Foreskin fibroblast (primary cell): ENCODE measurements at places on chromosomes 6 and 20.

DNA sequence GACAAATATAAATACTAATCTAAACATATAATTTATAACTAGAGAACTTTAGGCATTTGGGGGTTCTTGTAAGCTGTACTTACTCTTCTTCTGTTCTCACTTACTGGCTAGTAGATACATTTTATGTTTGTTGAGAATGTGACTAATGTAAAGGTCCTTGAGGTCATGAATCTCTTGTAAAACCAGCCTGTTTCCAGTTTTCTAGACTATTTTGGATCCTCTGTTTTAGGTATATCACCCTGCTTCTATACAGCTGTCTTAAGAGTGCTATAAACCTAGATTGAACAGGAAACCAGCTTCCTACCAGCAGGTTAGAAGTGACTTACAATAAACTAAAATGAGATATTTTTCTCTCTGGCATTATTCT lies 134.2 kb downstream of the PLCB4 start:
- DNase-seq = peak; percentile 36

GRCh38 chr6:142420802-142421201 lies 119.0 kb downstream of the ADGRG6 start:
- DNase-seq = no peak

DNA sequence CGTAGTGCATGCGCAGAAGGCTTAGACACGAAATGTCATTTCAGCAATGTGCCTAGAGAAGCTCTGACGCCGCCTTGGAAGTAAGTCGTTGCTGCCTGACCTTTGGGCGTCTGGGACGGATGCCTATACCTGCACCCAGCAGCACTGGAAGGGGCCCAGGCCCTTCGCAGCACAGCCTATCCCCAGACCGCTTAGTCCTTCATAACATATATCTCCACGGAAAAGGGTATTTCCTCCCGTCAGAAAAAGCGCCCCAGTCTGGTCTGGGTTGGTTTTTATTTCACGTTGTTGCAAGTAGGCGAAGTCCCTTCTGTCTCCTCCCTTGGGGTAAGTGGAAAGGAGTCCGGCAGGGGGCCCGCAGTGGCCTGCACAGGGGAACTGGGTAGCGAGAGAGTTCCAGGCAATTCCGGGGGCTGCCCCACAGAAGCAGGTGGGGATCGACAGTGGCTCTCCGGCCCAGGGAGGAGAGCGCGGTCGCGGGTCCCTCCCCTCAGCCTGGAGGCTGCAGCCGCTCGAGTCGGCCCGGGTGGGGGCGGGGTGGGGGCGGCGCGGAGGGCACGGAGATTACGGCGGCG lies 559 bp upstream of the EYA4 start:
- peak; percentile 41 for DNase-seq

DNA sequence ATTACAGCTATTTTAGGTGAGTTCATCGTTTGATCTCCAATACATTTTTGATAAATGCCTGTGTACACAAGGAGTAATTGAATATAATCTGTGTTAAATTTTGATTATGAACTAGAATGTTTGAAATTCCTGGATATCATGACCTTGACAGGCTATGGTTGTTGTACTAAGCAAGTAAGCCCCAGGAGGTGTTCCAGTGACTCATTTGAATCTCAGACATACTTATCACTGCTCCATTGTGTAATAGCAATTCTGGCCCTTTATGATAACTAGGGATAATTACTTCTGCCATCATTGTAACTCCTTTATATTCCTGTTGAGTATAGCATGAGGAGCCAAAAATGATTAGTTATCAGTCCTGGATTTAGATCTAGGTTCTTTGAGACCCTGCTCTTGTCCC lies 1424.6 kb upstream of the ADGRB3 start:
- DNase-seq = peak; percentile 32

GRCh38 chr20:9424551-9424950 lies 89.8 kb upstream of the LAMP5 start:
- no peak for DNase-seq

GRCh38 chr20:61217848-61218247 lies 34.2 kb upstream of the CDH4 start:
- no peak for DNase-seq

GRCh38 chr6:105867277-105867676 lies 218.9 kb upstream of the PRDM1 start:
- no peak for DNase-seq

DNA sequence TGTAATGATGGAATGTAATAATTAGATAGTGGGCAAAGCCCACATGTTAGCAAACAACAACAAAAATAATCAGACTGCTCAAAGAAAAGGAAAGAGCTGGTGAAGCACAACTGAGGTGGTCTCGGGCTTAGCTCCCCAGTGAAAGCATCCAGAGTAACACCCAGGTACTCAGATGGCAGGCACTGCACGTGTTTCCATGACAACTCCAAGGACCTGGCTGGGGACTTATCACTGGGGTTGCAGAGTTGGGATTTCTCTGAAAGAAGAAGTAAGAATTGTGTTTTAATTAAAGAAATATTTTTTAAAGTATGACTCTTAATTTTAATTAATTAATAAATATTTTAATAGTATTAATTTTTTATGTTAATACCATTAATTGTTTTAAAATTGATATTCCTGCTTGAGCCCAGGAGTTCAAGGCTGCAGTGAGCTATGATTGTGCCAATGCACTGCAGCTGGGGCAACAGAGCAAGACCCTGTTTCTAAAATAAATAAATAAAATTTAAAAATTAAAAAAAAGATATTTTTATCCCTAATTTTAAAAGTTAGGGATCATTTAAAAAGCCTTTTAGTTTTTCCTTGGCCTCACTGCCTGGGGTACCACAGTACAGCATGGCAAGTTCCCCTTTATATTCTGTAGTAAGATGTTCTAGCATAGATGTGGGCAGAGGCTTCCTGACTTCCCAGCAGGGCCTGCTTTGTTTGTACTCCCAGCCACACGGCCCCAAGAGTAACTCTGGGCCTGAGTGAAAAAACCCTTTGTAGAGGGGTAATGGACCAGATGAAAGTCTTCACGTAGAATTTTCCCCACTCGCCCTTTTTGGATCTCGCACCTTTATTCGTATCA lies 42.2 kb upstream of the UST start:
- DNase-seq = no peak

DNA sequence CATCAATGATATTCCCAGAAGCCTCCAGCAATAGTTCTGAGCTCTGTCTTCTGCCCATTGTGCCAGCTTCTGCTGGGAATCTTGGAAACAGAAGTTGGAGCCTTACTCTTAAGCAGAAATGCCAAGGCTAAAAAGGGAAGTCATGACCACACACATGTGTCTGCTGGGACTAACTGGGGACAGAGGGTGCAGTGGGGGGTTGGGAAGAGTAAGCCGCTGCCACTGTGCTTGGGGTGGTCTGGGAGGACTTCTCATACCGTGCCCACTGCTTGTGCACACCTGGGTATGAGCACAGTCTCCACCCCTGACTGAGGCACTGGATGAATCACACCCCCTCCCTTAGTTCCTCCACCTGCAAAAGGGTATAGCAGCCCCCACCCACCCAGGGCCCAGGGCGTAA lies 90.7 kb downstream of the CDC5L start:
- DNase-seq = no peak

DNA sequence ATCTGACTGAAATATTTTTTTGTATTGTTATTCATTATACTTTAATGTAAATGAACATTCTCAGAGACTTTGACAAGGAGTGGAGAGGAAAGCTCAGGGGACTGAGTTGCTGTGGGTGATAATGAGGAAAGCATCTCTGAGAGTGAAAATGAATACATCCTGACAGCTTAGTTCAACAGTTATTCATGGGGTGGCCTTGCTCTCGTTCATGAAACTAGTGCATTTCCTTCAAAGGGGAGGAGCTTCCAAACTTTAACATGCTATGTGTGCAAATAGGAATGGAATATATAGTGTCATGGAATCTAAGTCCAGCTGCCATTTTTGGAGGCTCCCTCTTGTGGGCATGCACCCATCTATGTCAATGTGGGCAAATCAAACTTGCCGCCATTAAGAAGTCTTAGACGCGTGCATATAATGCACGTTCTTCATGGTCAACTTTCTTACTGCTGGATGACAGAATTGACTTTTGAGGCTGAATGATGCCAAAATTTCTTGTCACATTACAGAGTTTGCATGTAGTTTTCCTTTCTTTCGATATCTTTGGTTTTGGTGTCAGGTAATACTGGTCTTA lies 124.3 kb upstream of the TMEM170B start:
- no peak for DNase-seq

- no peak for DNase-seq
Observed at GRCh38 chr20:51275181-51275580, 252.3 kb upstream of the KCNG1 start.

- DNase-seq = no peak
Observed at GRCh38 chr6:11356404-11357155, 124.1 kb upstream of the NEDD9 start.

DNA sequence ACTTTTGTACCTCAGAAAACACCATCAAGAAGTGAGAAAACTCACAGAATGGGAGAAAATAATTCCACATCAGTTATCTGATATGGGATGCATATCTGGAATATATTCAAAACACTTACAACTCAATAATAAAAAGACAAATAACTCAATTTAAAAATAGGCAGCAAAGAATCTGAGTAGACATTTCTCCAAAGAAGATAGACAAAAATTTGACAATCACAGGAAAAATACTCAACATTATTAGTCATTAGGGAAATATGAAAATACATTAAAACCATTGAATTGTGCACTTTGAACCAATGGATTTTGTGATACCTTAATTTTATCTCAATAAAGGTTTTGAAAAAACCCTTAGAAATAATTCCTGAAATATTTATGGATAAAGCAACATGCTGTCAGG lies 36.9 kb upstream of the STMND1 start:
- DNase-seq = no peak

GRCh38 chr6:38708496-38708895 lies 5.6 kb upstream of the GLO1 start:
- peak; percentile 13 for DNase-seq

DNA sequence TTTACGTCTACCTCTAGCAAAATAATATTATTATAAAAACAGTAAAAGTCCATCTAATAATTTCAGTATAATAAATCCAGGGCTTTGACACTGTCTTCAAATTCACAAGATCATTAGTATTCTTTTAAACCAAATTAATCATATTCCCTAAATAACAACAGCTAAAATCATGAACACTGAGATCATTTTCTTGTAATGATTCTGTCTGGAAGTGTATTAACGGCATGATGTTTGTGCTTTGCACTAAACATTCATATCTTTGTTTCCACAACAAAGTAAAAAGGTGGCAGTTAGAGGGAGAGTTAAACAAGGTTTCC lies 18.8 kb downstream of the HIVEP2 start:
- DNase-seq = no peak

GRCh38 chr6:52590152-52590891 lies 13.5 kb upstream of the TRAM2 start:
- DNase-seq = peak; percentile 86

DNA sequence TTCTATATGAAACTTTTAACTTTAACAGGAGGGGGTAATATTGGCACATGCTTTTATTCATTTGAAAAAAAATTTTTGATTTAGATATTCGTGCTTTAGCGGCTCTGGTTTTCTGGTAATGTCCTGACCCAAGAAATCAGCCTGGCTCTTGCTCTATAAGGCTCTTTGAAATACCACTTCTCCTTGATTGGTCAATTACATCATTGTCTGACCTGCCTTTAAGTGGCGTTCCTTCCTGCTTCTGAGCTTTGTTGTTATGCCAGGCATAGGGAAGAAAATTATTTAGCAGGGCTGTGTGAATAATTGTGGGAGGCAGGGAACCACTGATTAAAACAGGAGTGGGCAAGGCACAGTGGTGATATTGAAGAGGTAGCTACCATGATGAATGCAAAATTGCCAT lies 3.9 kb downstream of the RNF144B start:
- no peak for DNase-seq

- peak; percentile 56 for DNase-seq
Observed at GRCh38 chr6:71349395-71349794, 60.8 kb downstream of the OGFRL1 start.

- DNase-seq = no peak
Observed at GRCh38 chr20:39706184-39706663, 744.1 kb downstream of the DHX35 start.

- DNase-seq = peak; percentile 77
Observed at GRCh38 chr6:158772851-158773371, 46.3 kb downstream of the EZR start.

- no peak for DNase-seq
Observed at GRCh38 chr20:32964575-32964974, 39.7 kb downstream of the SUN5 start.

DNA sequence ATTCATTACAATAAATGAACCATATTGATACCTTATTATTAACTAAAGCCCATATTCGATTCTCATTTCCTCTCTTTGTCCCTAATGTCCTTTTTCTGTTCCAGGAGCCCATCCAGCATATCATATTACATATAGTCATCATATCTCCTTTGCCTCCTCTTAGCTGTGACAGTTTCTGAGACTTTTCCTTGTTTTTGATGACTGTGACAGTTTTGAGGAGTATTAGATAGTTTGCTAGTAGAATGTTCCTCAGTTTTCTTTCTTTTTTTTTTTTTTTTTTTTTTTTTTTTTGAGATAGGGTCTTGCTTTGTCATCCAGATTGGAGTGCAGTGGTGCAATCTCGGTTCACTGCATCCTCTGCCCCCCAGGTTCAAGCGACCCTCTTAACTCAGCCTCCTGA lies 61.6 kb downstream of the TIAM2 start:
- DNase-seq = no peak

GRCh38 chr6:89729818-89730217 lies 89.8 kb downstream of the MDN1 start:
- no peak for DNase-seq
